ENCODE measurements at places on chromosomes 5 and 9.

GRCh38 chr9:95517559-95518425 is 1.0 kb upstream of the PTCH1 start:
- DNase-seq: no peak

DNA sequence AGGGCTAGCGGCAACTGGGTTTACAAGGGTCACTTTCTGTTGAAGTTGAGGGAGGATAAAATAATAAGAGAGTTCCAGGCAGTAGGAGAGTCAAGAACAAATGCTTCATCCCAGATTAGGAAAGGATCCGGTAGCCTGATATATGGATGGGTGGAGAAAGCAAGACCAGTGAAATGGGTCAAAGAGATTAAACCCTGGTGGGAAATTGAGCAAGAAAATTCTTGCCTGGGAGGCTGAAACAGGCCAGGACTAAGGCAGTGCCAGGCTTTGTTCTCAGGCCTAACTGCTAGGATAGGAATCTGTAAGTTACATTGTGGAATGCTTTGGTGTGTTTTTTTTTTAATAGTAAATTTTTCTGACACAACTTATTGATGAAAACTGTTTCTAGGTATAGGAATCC is 257.4 kb upstream of the RFX3 start:
- no peak for DNase-seq

DNA sequence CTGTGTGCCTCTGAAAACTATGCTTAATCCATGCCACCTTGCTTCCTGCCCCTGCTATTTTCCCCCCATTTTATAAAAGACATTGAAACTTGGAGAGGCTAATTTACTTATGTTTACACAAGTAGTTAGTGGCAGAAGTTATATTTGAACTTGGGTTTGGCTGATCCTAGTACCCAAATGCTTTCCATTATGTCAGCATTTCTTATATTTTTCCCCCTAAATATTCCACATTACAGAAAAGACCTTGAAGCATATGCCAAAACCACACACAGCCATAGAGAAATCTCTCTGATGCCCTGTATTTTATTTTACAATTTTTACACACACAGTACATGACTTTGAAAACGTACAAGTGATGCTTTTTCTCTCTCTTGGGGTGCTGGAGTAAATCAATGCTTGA is 11.2 kb downstream of the C1QTNF2 start:
- no peak for DNase-seq

DNA sequence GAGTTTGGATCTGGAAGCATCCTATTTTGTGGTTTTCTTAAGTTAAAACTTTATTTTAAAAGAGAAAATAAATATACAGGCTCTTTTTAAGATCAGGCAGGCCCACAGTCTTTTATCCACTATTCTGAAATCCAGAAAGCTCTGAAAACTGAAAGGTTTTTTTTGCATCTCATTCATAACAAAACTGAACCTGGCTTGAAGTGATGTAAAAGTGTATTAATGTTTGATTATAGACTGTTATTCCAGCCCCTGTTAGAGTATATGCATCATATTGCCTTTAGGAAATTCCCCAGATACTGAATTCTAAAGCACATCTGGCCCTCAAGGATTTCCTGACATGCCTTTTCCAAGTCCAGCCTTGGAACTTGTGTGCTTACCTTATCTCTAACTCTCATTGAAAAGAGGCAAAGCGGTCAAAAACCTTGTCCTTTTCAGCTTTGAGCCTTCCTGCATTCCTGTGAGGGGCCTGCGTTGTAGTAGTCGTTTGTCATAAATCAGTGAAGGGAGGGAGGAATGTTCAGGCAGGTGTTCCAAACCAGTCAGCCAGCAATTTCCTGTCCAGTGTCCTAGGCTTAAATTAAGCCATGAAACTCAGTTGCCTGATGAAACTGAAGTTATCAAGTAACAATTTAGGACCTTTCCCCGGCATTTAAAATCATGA is 110.4 kb downstream of the TLE4 start:
- DNase-seq: no peak

- DNase-seq: no peak
Observed at GRCh38 chr5:9212605-9213004, 333.3 kb downstream of the SEMA5A start.

- no peak for DNase-seq
Observed at GRCh38 chr9:105401651-105402050, 46.2 kb upstream of the FSD1L start.

DNA sequence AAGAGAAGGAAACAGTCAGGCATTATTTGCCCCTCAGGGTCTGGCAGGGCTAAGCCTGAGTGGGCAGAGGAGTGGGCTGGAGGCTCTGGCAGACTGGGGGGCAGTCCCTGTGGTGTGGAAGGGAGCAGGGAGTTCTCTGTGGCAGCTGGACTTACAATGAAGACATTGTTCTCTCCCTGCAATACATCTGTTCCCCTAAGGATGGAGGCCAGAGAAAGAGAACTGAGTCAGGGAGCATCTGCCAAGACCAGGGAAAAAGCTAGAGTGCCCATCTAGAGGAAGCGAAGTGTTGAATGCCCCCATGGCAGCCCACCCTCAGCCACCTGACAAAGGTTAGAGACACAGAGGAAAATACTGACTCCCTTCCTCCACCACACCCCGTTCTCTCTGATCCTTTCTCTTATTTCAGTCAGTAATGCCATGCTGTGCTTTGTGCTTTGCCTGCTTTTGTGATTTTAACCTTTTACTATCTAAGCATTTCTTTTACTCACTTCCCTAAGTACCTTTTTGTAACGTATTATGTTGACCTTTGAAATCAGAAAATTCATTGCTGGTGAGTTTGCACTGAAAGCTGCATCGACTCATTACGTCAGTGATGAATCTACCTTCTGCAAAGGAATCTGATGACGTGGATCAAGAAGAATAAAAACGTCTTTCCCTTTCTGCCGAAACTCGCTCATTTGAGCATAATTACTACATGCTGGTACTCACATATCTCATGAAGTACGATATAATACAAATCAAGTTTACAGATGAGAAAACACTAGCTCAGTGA is 76.0 kb downstream of the ACTL7B start:
- DNase-seq: no peak

- DNase-seq: peak; percentile 90
Observed at GRCh38 chr5:126676195-126676624, 75.5 kb downstream of the PHAX start.

DNA sequence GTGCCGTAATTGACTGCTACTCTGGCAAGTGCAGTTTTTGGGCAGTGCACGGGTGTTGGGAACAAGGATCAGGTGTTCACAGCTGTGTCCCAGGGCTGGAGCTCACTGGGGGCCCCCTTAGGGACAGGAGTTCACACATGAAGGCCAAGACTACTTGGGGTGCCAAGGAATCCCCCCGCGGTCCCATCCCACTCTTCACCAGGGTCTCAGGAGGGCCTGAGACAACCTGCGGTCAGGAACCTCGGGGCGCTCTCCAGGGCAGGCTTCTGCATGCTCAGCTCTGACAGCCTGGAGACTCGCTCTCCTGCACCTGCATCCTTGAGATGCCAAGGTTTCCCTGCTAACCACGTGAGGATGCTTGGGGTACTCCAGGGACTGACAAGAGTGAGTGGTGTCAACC is 2.3 kb upstream of the MAN1B1 start:
- no peak for DNase-seq

DNA sequence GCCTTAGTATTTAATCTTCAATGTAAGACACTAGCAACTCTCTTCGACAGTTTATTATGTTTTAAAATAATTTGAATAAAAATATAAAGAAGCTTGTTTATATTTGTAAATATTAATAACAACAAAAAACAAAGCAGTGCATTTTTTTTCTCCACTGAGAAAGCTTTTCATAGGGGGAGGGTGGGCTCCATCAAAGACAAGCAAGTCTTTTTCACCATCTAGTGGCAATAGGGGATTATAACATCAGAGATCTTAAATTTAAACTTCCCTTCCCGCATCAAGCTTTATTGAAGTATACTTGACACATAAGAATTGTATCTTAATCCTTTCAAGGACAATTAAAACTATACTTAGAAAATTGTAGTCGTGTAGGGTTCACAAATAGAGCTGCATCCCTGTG is 9.3 kb upstream of the OR13F1 start:
- DNase-seq: peak; percentile 6

DNA sequence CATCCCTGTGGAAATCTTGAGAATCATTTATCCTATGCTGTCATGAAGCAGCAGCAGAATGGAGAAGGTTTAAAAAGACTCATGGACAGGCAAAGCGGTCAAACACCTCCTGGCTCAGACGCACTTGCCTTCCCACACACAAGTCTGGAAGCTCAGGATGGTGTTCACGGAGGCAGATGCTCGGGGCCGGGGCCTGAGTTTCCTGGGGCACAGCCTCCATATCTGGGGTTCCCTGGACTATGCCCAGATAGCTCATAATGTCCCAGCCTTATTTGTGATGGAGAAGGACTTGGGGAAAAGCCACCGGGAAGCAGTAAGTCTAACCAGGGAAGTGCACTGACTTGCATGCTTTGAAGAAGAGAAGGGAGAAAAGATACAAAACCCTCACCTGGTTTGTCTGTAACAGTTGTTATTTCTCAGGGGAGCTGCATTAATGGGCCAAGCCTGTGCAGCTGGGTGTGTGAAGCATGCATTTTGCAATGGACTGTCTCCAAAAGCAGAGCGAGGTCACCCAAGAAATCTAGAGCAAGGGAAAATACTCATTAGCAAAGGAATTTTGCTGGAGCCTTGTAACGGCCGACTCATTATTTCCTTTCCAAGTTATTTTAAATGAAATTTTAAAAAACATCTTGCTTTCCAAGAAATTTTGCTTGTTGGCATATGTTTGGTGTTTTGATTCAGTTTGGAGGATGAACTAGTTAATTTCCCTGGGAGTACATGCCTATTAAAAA is 3.4 kb downstream of the S1PR3 start:
- DNase-seq: no peak
